AG04450 (cell line): ENCODE measurements at places on chromosomes 4 and X.

DNA sequence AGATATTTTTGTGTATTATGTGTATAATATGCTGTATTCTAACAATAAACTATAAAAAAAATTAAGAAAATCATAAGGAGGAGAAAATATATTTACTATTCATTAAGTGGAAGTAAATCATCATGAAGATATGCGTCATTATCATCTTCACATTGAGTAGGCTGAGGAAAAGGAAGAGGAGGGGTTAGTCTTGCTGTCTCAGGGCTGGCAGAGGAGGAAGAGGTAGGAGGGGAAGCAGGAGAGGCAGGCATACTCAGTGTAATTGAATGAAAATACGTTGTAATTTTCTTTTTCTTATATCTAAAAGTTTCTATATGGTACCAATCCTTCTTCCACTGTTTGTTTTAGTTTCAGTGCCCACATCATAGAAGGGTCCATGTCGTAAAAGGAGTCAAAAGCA lies 9.8 kb upstream of the TMEM185A start:
- DNase-seq = no peak

DNA sequence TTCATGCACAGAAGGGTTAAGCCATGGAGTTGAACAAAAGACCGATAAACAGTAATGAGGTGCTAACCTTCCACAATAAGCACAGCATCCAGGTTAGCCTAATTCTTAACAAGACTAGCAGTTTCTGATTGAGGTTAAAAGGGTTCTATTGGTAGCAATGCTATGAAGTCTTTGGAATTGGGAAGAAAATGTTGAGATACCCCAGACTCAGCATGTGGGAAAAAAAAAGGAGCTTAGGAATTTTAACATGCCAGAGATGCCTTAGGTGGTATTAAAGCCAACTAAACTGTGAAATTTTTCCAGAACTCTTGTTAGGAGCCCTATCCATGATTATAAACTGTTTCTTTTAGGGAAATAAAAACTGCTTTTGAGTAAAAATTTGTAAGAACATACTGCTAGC lies 391.7 kb downstream of the GABRG1 start:
- no peak for DNase-seq

- DNase-seq = no peak
These were observed 73.0 kb upstream of the ZNF518B start for GRCh38 chr4:10530137-10530786.

DNA sequence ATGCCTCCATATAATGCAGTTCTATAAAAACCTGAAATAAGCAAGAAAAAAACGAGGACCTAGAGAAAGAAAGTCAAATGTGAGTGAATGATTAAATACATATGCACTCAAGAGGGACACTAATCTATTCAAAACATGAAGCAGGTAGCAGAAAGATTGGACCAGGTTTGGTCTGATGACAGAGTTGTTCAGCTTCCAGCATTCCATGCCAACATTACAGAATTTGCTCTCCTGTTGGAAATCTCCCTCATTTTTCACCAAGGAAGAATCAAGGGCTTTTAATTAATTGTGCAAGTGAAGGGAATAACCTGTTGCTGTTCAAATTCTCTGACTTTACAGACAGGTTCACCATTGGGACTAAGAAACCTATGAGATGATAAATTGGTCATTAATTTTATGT lies 379.0 kb upstream of the RASGEF1B start:
- DNase-seq = no peak

DNA sequence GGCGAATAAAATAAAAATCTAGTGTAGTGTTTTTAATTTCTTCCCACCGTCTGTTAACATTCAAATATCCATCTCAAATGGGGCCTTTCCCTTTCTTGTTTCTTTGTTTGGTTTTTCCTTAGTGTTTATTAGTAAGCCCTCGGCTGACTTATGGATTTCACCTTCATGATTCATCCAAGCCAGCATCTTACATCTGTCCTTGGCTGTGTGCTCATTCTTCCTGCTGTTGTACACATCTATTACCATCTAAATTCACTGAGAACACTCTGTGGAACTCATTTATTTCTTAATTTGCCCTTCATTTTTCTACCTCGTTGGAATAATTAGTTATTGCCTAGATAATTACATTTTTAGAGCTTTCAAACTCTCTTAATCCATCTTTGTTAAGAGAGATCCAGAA lies 84.9 kb downstream of the SPCS3 start:
- DNase-seq = no peak

- DNase-seq = no peak
These were observed 504.9 kb downstream of the C4orf33 start for GRCh38 chr4:129600898-129601297.

DNA sequence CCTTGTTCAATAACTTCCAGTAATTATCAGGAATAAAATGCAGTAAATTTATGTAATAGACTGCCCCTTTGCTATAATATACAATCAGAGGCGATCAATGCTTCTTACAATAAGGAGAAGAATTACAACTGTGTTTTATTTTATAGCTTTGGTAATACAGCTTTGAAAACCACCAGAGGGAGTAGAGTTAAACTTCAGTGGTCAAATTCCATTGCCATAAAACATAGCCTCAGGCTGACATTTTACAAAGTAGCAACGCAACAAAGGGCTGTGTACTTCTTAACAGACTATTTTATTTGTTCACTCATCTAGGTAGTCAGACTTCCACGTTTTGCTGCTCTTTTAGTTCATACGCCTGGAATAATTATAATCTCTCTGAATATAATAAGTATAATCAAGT lies 58.5 kb downstream of the TEX13C start:
- no peak for DNase-seq
